K562 (cell line): ENCODE measurements at places on chromosomes 5 and 9.
A peak's percentile ranks its signal among the peaks of the same experiment; 100 is the strongest.

GRCh38 chr5:159133041-159133741 lies 33.5 kb upstream of the EBF1 start:
- peak; percentile 22 for DNase-seq

- DNase-seq, result no peak
Observed at GRCh38 chr9:26813247-26813646, 79.4 kb downstream of the CAAP1 start.

- DNase-seq, result no peak
Observed at GRCh38 chr5:172090976-172091547, 84.6 kb upstream of the FBXW11 start.

GRCh38 chr9:72749276-72749675 lies 203.6 kb downstream of the ALDH1A1 start:
- DNase-seq, result no peak

- DNase-seq, result no peak
Observed at GRCh38 chr9:135609366-135609955, 29.9 kb downstream of the GLT6D1 start.

DNA sequence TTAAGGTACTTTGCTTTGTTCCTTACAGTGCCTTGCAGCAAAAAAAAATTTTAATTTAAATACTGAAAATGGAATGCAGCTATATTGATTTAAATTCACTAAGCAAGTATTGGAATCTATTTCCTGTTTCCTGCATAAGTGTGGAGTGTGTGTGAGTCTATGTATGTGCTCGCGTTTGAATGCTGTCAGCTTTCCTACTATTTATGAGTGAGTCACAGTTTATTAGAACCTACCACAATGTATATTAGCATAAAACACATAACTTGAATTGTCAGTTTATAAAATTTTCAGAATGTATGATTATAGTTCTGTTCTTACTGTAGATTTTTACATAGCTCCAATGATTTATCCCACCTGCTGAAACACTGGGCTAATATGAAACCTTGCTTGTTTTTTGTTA lies 302.1 kb downstream of the NR2F1-AS1 start:
- DNase-seq, result no peak

GRCh38 chr5:25618821-25619220 lies 974.0 kb upstream of the CDH10 start:
- DNase-seq, result no peak

GRCh38 chr9:129907201-129907600 lies 71.9 kb downstream of the USP20 start:
- DNase-seq, result no peak

GRCh38 chr5:54993318-54993717 lies 7.9 kb upstream of the ESM1 start:
- no peak for DNase-seq

DNA sequence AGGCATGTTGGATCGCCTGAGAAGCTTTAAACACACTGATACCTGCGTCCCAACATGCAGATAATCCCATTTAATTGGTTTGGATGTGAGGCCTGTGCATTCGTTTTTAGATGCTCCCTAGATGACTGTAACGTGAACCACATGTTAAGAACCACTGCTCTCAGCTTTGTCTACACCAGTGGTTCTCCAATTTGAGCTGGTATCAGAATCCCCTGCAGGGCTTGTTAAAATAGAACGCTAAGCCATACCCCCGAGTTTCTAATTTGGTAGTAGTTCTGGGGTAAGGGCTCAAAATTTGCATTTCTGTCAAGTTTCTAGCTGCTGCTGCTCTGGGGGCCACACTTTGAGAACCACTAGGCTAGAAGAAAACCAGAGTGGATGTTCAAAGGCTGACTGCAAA lies 74.7 kb downstream of the S1PR3 start:
- no peak for DNase-seq

DNA sequence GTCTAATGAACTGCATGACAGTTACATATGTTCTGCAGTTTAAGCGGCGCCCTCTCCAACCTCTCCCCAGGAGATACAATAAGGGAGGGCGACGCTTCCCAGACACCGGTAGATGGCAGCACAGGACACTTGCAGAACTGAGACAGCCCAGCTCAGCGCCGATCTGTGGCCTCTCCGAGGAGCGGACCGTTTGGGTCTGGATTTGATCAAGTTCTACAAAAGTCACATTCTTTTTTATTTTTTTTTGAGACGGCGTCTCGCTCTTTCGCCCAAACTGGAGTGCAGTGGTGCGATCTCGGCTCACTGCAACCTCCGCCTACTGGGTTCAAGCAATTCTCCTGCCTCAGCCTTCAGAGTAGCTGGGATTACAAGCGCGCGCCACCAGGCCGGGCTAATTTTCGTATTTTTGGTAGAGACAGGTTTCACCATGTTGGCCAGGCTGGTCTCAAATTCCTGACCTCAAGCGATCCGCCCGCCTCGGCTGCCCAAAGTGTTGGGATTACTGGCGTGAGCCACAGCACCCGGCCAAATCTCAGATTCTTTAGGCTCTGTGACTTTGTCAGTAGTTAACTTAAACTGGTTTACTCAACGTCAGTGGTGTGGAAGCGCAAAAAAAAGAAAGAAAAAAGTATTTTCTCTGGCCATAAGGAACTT lies 1.4 kb upstream of the ATOSB start:
- peak; percentile 72 for DNase-seq

DNA sequence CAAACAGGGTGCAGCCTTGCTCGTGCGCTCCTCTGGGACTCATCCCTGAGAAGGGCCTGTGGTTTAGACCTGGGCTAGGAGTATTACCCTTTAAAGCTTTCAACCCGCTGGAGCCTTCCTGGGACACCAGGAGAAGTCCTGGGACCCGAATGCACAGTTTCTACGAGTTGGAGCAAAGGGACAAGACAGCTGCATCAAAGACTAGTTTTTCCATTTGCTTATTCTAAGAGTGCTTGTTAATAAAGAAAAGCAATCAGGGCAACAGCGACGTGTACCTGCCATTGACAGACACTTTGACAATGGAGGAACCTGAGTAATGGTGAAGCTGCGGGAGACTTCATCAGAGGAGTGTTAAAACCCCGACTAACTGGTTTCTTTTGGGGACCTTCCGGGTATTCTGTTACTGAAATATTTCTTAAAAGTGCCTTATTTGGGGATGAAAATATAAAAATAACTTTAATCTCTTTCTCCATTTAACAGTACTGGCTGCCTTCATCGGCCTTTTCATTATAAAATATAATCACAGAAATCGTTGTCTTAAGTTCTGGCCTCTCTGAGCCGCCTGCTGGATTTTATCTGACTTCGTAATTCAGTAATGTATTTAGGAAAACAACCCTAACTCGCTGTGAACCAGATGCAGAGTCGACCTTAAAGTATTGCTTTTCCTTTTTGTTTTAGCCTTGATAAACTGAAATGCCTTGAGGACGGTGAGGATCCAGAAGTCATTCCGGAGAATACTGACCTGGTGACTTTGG lies 732 bp downstream of the SNAPC3 start:
- DNase-seq, result no peak

DNA sequence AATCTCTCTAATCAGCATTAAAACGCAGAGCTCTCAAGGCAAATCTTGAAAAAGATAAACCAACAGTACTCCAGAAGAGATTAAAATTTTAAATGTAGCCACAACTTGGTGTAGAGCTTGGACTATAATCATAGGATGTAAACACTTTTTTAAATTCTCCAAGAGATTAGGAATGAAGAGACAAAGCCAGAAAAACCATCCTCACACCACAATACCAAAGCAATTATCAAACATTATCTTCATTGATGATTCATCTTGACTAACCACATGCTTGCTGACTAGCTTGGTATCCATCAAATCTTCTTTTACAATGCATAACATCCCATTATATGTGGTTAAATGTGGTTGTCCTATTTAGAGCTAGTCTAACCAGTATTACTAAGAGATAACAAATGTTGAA lies 815.1 kb downstream of the TLE1 start:
- DNase-seq, result no peak

DNA sequence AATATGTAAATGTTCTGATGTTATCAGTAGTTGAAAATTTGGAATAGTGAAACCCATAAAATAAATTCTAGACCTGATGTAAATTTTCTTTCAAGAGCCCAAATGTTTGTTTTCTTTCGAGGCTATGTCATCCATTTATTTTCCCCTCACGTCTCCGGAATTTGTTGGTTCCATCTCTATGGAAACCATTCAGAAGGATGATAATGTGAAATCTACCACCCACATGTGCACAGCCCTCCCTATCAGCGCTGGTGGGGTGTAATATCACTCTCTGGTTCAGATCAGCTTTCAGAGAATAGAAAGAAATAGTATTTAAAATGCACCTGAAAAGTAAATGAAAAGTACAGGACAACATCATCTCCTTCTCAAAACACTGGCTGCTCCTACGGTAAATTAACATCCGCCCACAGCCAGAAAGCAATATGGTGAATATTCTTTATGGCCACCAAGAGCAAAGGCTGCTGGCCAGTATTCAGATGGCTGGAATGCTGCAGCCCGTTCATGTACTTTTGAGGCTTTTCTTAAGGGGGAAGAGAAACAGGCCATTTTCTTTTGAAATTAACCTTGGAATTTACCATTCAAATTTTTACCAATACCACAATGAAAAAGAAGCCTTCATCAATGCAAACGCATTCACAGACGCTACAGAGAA lies 28.5 kb downstream of the GLDC start:
- no peak for DNase-seq

DNA sequence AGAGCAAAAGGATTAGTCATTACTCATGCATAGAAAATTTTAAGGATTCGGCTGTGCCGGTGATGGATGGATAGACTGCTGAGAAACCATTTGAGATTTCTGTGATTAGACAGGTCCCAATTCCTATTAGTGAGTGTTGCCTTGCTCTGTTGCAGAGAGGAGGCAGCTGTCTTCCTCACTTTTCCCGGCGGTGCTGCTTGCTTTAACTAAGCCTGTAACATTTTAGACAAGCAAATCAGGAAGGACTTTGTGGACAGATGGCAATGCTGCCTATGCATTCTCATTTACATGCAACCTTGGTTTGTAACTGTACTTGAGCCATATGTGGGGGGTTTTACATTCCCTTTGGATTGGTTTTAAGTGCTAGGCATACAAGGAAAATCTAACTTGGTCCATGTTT lies 1176.3 kb downstream of the CDH18 start:
- no peak for DNase-seq

DNA sequence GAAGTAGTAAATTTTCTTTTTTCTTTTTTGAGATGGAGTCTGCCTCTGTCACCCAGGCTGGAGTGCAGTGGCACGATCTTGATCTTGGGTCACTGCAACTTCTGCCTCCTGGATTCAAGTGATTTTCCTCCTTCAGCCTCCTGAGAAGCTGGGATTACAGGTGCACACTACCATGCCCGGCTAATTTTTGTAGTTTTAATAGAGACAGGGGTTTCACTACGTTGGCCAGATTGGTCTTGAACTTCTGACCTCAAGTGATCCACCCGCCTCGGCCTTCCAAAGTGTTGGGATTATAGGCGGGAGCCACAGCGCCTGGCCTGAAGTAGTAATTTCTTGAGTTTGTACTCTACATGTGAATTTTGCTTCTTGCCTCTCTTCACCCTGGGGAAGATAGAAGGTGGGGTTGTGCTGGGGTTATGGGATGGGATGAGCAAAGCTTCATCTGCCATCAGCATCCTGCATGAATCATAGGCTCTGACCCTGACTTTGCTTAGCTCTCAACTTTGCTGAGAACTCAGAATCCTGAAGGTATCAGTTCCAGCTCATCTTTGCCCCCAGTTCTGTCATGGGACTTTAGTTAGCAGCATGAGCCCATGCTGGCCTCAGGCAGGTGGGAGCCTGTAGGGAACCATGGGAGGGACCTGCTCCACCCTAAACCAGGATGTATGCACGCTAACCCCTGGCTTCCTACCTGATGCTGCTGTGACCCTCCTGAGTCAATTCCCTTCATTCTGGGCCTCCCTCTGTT lies 9.3 kb upstream of the CCL21 start:
- DNase-seq, result no peak

DNA sequence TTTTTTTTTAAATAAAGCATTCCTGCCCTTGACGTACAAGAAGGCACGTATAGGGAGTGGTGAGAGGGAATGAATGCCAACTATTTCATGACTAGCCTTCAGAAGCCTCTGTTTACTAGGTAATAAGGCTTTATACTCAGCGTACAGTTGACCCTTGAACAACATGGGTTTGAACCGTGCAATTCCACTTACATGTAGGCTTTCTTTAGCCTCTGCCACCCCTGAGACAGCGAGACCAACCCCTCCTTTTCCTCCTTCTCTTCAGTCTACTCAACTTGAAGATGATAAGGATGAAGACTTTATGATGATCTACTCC lies 22.5 kb downstream of the CDC42SE2 start:
- no peak for DNase-seq

DNA sequence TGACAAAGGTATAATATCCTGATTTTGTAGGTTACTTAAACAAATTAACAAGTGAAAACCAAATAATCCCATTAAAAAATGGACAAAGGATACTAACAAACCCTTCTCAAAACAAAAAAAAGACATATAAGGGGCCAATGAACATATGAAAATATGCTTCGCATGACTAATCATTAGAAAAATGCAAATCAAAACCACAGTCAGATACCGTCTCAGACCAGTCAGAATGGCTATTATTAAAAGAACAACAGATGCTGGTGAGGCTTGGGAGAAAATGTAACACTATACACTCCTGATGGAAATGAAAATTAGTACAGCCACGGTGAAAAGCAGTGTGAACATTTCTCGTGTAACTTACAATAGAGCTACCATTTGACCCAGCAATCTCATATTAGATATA lies 1542.2 kb upstream of the CDH9 start:
- no peak for DNase-seq

DNA sequence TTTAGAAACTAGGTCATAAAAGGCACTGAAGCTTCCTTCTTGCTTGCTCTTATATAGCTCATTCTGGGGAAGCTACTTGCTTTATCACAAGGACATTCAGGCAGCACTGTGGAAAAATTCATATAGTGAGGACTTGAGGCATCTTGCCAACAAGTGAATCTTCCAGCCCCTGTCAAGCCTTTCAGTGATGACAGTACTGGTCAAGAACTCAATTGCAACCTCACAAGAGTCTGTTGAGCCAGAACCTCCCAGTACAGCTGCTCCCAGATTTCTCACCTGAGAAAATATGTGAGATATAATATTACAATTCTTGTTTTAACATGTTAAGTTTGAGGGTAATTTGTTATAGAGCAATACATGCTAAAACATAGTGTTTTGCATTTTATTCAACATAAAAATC lies 2011.0 kb upstream of the NUDT12 start:
- DNase-seq, result no peak

DNA sequence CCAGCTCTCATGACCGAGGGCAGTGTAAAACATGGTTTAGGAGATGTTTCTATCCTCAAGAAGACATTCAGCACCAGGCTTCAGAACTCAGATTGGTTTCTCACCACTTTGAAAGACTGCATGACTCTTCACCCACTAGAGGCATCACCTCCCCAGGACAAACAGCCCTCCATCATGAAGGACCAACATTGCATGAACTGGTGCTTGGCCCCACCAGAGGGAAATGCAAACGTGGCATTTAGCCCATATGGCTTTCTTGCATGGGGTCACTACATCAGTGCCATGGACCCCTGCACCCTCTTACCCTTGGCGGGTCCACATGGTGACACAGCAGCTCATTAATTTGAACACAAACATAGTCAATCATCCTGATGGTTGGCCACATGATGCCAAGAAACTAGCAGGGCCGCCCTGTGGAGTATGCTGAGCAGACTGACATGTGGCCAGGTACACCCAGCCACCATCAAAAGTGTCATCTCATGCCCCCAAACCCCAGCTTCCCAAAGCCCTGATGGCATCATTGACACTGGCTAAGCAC lies 129.5 kb upstream of the FSTL4 start:
- no peak for DNase-seq
